ENCODE measurements at places on chromosomes 7 and 10.

- DNase-seq: no peak
Measured at GRCh38 chr7:31253532-31253931, 87.0 kb downstream of the NEUROD6 start.

DNA sequence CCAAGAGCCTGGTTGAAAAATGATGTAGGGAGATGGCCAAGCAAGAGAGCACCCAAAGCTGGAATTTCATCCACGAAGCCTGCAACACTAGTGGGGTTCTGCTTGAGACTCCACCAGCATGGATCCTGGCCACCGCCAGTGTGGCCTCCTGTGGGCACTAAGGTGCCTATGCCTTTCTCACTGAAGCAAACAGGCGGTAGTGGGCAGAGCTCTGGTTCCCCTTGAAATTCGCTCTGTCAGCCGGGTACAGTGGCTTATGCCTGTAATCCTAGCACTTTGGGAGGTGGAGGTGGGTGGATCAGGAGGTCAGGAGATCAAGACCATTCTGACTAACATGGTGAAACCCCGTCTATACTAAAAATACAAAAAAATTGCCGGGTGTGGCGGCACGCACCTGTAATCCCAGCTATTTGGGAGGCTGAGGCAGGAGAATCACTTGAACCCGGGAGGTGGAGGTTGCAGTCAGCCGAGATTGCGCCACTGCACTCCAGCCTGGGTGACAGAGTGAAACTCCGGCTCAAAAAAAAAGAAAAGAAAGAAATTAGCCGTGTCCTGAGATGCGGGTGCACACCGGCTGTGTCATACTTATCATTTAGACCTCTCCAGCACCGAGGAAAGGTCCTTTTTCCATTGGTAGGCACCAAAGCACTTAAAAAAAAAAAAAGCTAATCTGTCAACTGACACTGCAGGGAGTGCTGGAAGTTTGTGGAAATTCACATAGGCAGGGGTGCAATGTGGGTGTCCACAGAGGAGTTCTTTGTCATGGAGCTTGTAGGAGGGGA is 28.3 kb downstream of the CCM2 start:
- no peak for DNase-seq

GRCh38 chr7:119684763-119685162 is 588.2 kb upstream of the KCND2 start:
- DNase-seq: no peak

DNA sequence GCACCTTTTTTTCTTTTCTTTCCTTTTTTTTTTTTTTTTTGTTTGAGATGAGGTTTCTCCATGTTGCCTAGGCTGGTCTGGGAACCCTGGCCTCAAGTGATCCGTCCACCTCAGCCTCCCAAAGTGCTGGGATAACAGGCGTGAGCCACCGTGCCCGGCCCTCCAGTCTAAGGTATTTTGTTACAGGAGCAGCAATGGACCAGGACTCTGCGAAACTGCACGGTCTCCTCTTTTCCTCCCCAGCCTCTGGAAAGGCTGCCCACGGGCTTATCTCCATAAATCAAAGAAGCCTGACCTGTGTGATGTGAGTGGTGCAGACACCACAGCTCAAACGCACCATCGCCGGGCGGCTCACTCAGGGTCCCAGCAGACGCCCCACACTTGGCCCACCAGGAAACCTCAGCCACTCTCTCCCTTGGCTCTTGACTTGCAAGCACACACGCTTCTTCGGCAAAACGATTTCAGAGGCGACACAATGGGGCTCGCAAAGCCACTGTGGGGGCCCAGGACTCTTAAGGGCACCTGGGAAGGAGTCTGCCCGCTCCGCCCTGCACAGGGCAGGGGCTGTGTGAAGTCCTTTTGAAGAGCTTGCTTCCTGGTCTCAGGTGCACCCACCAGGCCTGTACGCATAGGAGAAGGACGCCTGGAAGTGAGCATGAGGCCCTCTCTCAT is 20.6 kb downstream of the WDR86 start:
- DNase-seq: no peak

DNA sequence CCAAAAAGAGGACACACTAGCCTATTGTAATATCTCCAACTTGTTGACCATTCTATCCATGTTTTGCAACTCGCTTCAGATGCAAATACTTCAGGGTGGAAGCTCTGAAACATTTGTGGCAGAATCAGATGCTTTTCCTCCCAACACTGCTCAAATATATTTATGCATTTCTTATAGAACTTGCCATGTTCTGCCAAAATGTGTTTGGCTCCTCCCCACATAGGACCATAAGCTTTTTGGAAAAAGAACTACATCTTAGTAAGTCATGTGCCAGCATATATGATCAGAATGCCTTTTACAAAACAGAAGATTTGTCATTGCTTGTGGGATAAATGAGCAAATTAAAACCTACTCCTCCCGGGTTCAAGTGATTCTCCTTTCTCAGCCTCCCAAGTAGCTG is 484.5 kb downstream of the TNS3 start:
- DNase-seq: no peak

DNA sequence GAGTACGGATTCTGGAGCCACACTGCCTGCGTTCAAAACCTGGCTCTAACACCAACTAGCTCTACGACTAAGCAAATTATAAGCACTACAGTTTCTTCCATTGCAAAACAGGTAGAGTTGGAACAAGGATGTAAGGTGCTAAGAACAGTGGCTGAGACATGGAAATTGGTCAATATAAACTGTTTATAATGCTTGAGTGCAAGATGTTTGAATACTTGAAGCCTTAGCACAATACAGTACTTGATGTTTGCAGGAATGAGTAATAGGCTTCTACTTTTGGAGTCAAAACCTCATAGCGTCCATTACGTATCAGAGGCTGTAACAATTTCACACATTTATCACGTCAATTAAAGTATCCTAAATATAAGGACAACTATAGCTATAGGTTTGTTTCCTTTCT is 6.9 kb downstream of the NT5C2 start:
- DNase-seq: no peak

GRCh38 chr7:94357076-94357475 is 37.6 kb upstream of the COL1A2 start:
- DNase-seq: no peak

Measured in hematopoietic multipotent progenitor cell (in vitro differentiated cells).